ENCODE measurements at places on chromosomes 7 and 10. TPM values are rescaled to one million over a fixed set of nuclear protein-coding genes. Genes with fewer than 3 reads are reported as not detected.

DNA sequence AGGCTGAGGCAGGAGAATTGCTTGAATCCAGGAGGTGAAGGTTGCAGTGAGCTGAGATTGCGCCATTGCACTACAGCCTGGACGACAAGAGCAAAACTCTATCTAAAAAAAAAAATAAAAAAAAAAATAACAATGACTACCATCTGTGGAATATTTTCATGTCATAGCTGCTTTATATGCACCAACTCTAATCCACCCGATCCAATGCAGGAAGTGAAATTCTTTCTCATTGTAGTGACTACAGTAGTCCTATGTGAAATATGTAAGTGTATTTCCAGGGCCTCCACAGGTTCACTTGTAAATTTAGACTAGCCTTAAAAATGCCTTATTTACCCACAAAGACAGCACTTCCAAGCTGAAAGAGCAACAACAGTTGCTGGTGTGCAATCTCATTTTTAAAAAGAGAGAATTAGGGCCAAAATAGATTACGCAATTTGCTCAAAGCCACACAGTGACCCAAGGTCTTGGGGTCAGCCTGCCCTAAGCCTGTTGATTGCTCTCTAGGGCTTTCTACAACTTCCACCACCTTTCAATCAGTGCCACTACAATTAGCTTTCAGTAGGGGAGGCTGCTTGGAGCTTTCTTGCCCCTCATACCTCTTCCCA, 25.8 kb upstream of the EGFR start:
- DNase-seq, result no peak

DNA sequence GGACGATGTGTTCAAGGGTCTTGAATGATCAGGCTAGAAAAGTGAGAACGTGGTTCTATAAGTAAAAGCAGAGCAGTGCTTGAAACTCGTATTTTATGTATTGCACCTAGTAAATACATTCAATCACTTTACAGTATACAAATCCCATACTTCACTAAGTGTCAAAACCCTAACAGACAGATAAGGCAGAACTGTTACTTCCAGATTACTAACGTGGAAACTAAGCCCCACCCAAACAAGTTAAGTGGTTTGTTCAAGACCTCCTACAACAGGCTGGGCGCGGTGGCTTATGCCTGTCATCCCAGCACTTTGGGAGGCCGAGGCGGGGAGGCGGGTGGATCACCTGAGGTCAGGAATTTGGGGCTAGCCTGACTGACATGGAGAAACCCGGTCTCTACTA, 9.2 kb upstream of the MYO1G start:
- no peak for DNase-seq

CHAT gene
- total RNA-seq, result not detected

- no peak for DNase-seq
Observed at GRCh38 chr7:157572622-157573021, 235.8 kb downstream of the DNAJB6 start.

GRCh38 chr7:78172267-78172757, 373.7 kb downstream of the PHTF2 start:
- peak; percentile 22 for DNase-seq
